DMS53 (cell line): ENCODE measurements at places on chromosomes 11 and 22.

DNA sequence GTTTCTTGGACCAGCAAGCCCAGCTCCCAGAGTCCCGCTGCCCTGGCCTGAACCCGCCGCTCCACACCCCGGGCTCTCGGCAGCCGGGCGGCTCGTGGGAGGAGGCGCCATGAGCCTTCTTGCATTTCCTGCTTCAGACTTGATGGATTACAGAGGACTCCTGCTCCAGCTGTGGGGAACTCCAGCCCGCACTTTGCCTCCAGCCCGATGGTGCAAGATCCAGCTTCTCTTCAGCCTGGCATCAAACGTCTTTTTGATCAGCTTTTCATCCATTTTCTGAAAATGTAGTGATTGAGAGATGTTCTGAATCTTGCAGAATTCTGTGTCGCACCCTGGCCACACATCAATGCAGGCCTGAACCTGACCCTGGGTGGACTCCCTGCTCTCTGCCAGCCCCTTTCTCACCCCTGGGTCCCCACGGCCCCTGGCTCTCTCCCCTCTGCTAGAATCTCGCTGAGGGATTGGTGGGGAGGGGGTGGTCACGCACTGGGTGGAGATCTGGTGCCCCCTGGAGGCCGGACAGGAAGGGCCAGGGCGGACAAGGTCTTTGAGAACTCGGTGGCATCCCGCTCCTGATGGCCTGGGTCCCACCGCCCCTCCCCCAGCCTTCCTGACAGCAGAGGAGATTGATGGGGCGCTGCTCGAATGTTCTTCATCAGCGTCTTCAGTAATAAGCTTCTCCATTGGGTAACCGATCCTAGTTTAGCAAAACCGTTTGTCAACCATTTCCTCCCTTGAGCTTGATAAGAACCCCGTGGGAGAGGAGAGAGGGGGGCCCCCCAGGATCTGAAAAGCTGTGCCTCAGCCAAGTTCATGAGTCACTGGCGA is 12.1 kb upstream of the NFAM1 start:
- peak; percentile 87 for DNase-seq

DNA sequence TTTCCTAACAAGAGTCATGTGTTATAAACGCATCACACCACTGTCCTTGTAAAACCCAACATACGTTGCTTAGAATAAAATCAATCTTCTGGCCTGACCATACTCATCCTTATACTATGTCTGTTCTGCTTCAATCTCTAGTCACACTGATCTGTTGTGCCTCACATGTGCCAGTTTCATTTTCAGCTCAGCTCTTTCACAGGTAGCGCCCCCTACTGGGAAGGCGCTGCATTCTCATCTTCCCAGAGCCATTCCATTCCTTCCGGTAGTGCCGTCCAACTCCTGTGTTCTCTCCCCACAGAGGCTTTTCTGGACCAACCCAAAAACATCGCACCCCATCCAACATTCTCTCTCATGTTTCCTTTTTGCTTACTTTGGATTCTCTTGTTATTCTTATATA is 22.2 kb downstream of the CASP5 start:
- peak; percentile 24 for DNase-seq

- DNase-seq: no peak
Measured at GRCh38 chr11:25057861-25058260, 561.0 kb downstream of the LUZP2 start.

GRCh38 chr11:47847892-47848699 is at the start of gene NUP160:
NUP160 (minus strand) TSS chr11:47848350; CDS start chr11:47848318, 32 bp downstream.
- peak; percentile 79 for DNase-seq

DNA sequence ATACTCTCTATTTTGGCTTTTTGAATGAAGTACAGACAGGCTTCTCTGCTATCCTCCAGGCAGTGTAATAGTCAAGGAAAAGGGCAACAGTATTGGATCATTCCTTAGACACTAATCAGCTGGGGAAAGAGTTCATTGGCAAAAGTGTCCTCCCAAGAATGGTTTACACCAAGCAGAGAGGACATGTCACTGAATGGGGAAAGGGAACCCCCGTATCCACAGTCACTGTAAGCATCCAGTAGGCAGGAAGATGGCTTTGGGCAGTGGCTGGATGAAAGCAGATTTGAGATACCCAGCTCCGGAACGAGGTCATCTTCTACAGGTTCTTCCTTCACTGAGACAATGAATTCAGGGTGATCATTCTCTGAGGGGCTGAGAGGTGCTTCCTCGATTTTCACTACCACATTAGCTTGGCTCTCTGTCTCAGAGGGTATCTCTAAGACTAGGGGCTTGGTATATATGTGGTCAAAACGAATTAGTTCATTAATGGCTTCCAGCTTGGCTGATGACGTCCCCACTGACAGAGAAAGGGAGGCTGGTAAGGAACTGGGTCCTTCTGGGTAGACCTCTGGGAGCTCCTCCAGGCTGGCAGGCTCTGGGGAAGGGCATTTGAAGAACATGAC is 5.2 kb downstream of the XBP1 start:
- peak; percentile 25 for DNase-seq

- DNase-seq: no peak
Measured at GRCh38 chr22:49887702-49888101, 30.5 kb downstream of the ALG12 start.

- peak; percentile 60 for DNase-seq
Measured at GRCh38 chr22:41201141-41201540, 4.0 kb upstream of the L3MBTL2 start.

GRCh38 chr11:100133114-100133513 is 554.0 kb upstream of the ARHGAP42 start:
- no peak for DNase-seq

- no peak for DNase-seq
Measured at GRCh38 chr11:62514151-62514550, 32.5 kb downstream of the AHNAK start.

- no peak for DNase-seq
Measured at GRCh38 chr11:85755285-85755684, 55.7 kb downstream of the SYTL2 start.

DNA sequence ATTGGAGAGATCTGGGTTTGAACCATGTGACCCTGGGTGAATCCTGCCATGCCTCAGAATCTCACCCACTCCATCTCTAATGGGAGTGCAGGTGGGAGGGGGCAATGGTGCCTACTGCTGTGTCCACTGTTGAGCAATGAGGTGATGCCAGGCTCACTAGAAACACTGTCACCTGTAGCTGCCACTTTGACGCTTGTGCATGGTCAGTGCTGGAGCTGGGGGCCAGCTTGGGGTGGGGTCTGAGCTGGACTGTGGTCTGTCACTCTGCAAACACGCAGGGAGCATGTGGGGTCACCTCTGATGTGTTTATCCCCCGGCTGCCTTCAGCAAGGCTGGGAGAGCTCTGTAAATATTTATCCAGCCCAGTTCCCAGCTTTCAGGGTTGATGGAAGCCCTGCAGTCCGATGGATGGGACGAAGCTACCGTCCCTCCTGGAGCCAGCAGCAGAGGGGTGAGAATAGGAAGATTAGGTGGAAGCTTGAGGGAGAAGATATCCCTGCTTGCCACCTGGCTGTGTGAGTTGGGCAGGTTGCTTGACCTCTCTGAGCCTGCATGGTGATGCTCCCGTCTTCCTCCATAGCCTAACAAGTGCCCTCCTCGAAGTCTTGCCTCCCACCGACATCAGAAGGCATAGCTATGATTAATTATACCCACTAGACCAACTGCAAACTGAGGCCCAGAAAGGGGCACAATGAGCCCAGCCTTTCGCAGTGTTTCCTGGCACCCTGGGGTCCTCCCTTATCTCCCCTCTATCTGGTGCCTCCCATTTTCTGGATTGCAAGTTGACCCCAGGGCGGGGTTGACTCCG is 1.7 kb downstream of the MMP11 start:
- DNase-seq: no peak

DNA sequence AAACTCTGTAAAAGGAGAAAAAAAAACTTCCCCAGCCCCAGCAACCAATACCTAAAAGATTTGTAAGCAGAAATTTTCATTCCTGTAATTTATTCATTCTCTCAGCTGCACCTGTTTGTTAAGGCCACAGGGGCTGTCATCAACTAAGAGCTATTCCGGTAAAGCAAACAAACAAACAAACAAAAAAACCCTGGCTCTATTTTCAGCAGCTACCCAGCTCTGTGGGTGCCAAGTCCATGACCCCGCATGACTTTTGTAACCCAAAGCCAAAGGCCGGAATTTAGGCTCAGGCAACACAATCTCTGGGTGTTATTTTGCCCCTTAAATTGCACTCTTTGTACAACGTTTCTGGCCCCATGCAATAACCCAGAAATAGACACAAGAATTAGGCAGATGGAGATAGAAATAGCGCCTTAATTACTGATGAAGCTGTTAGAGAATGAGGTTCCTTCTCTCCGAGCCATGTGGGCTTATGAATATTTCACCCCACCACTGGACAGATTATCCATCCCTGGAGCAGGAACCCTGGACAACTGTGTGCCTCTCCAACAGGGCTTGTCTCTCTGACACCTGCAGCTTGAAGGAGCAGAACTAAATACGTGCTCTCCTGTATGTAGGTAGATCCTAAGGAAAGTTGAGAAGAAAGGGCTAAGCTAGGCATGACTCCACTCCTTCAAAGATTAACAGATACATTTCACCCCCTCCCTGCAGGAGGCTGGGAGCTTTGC is 29.4 kb downstream of the APOL6 start:
- DNase-seq: no peak

DNA sequence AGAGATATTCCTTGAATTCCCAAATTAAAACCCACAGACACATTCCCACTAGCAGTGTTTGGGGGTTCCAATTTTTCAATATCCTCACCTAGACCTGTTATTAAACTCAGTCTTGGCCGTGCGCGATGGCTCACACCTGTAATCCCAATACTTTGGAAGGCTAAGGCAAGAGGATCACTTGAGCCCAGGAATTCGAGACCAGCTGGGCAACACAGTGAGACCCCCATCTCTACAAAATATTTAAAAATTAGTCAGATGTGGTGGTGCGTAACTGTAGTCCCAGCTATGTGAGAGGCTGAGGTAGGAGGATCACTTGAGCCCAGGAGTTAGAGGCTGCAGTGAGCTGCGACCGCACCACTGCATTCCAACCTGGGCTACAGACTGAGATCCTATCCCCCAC is 53.3 kb downstream of the RRAS2 start:
- no peak for DNase-seq

DNA sequence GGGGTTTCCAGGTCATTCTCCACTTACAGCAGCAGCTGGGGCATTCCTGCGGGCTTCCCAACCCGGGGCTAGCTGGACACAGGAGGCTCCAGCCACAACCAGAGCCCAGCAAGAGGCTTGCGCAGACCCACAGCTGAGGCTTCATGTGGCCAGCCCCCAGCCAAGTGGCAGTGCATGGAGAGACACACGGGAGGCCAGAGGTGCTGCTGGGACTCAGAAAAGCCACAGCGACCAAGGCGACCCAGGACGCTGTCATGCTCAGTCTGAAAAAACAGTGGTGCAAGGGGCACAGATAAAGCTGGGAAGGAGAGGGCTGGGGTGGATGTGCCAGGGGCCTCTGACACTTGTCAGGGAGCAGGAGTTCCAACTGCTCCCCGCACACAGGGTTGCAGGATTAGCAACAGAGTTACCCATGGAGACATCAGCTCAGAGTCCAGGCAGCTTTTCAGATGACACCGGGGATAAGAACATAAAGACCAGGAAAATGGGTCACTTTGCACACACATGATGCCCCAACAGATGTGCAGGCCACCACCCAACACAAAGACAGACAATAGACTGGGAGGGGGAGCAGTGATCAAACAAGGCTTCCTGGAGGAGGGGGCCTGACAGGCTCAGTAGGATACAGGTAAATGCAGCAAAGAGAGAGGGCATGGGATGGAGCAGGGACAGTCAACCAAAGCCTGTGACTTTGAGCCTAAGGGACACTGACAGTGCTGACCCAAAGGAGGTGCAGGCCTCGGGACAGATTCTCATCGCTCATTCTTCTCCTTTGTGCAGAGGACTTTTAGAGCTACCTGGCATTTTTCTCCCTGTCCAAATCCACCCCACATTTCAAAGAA is 6.9 kb upstream of the NEAT1 start:
- peak; percentile 68 for DNase-seq

GRCh38 chr11:114295676-114296604 is at the start of gene NNMT:
NNMT (plus strand) TSS chr11:114296399; CDS start chr11:114296557, 158 bp downstream.
- DNase-seq: no peak

GRCh38 chr11:112694245-112694644 is 267.0 kb upstream of the NCAM1 start:
- DNase-seq: no peak

GRCh38 chr22:28027453-28028448 is 108.7 kb upstream of the PITPNB start:
- no peak for DNase-seq

DNA sequence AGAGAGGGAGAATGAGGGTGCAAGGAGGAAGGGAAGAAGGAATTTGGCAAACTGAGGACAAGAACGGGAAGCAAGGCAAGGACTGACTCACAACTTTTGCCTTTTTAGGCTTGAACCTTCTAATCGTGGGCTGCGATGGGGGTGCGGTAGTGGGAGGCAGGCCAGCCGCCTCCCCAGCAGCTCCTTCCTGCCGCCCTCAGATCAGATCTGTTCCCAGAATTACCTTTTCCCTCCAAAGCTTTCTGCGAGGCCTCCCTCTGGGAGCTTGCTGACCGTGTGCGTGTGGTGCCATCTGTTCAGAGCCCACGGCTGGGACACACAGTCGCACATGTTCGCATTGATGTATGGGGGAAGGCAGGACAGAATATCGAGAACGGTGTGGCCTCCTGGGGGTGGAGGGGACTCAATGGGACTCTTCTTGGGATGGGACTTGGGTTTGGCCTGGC is 86.9 kb upstream of the PARVA start:
- DNase-seq: no peak

DNA sequence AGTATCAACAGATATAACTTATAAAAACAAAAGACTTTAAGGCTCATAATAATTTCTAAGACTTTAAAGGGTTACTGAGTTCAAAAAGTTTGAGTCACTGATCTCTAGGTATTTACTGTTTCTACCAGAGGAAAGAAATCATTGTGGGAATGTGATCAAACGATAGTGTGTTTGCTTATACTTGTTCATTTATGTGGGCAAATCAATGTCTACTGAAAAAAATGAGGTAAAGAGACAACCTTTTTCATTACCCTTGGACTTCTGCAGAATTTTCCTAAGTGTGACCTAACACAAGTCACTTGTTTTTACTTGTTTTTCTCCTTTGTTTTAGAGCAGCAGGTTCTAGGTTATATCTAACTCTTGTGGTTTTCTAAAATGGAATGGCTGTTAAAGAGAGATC is 65.4 kb downstream of the PRR5L start:
- no peak for DNase-seq

DNA sequence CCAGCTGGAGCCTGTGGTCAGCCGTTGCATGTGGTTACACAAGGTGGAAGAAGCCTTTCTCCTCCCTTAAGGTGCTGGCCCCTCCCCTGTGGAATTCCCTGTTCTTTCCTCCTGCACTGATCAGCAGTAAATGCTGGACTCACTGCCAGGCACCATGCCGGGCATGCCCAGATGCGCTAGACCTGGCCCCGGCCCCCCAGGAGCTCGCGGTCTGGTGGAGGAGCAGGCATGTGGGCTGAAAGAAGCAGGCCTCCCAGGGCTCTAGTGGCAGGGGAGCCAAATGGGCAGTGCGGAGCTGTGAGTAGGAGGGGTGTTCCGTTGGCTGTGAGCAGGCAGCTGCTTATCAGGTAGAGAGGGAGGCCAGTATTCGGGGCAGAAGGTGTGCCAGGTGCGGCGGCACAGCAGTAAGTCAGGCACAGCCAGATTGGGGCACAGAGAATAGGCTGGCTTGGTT is 10.2 kb downstream of the DGKZ start:
- no peak for DNase-seq
